Stimulated activated CD8-positive, alpha-beta memory T cell treated with anti-CD3 and anti-CD28 coated beads, Interleukin-12 subunit alpha, Interleukin-12 subunit beta, amount 100 ng/mL, for 1 hour (primary cell): ENCODE measurements at places on chromosomes 7 and 10.

DNA sequence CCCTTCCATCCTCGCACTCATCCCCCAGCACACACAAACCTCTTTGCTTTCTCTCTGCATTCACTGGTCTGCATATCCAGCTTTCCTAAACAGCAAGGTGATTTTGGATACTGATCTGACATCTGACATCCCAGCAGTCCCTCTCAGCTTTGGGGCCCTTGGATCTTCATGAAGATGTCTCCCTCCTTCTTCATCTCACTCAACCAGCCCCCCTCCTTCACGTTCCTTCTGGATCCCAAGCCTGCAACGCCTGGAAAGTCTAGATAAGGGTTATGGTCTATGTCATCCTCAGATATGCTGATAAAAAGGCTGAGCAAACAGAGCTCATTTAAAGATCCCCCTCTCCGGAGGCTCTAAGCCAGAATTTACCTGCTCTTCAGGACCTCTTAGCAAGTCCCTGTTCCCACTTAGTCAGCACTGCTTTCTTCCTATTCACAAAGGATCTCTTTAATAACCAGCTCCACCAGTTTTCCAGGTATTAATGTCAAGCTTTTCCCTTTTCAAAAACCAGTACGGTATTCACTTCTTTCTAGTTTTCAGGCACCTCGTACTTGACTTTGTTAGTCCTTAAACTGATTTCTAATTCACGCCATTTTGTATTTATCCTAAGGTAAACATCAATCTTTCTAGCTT lies 38.9 kb downstream of the CREB3L2 start:
- no peak for DNase-seq

DNA sequence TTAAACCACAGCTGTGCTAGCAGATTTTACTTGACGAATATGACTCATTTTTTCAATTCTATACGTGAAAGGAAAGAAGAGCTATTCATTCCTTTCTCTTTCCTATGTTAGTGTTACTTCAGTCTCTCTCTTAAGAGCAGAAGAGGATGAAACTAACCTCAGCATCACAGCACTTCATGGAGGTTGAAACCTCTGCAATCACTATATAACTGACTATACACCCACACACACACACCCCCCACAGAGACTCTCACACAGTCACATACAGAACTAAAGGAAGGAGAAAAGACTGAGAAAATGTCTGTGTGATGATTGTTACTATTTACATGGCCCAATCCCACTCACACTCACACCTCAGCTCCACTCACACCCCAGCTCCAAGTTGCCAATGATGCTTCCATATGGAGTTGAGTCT lies 104.2 kb downstream of the KIF20B start:
- DNase-seq, result no peak

GRCh38 chr10:49759787-49760551 lies 2.2 kb downstream of the OGDHL start:
- no peak for DNase-seq

DNA sequence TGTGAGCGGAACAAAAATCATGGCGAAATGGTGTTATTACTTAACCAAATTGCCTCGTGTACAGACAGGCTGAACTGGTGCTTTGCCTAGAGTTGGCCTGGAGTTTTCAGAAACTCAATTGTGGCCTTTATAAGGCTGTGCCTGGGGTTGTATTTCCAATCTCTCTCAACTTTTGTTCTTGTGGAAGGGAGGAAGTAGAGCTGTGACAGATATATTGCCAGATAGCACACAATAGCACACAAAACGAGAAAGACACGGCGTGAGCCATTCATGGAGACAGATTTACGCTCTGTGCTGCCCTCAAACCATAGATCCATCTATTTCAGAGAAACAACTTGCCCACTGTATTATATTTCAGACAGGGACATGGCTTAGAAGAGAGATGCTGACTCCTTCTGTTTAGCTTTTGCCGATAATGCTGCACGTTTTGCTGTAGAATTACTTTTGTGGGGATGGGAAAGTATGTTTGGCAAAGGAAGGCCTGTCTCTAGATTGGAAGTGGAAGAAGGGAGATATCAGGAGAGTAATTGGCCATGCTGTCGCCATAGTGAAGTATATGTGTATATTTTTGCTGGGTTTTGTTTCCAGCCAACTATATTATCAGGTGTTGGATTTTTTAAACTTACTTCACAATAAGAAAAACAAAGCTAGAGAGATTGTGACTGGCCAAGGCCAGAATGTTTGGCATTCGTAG lies 80.4 kb downstream of the AUTS2 start:
- no peak for DNase-seq

DNA sequence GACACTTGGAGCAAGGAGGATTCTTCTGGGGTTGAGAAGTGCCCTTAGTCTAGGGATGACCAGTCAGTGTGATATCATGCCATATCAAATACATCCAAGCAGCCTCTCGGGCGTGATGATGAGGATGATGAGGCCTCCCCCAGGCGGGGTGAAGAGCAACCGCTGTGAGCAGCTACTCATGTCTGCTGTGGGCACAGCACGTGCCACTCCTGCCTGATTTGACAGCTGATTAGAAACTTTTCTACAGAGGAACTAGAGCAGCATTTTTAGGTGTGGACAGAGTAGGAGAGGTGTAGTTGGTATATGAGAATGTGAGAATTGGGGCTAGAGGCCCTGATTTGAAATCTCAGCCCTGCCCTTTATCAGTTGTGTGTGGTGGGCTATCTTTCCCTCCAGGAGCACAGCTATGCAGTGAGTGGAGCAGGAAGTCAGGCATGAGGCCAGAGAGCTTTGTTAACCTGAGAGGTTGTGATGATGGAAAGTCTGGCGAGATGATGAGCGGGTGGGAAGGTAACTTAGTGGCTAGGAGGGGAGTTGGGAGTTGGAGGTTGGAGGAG lies 49.6 kb upstream of the COBL start:
- no peak for DNase-seq

GRCh38 chr7:131471250-131472004 lies 85.0 kb downstream of the PODXL start:
- DNase-seq, result no peak

GRCh38 chr7:98051118-98051744 lies 55.4 kb upstream of the LMTK2 start:
- DNase-seq, result peak; percentile 8

GRCh38 chr7:46290374-46291049 lies 369.4 kb upstream of the IGFBP3 start:
- DNase-seq, result no peak

- DNase-seq, result no peak
Measured at GRCh38 chr10:100709146-100710082, 36.0 kb upstream of the PAX2 start.

- DNase-seq, result no peak
Measured at GRCh38 chr7:67447297-67447696, 450.7 kb downstream of the TYW1 start.

DNA sequence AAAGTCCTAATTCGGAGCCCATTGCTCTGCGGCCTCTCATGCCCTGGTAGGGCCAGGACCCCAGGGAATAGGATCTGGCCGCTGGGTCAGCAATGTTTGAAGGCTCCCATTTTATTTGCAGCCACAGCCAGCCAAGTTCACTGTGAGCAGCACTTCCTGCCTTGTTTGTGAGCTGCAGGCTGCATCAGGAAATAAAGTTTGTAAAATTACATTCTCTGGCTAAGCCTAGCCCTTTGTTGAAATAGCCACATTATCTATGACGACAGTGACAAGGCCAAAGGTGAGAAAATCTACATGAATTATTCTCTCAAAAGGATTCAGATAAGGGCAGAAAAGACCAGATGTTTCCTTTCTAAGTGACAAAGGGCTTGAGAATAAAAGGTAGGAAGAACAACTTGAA lies 23.7 kb upstream of the ITGB1 start:
- DNase-seq, result no peak

- no peak for DNase-seq
Measured at GRCh38 chr10:89466599-89467035, 52.2 kb downstream of the IFIT5 start.

GRCh38 chr10:69102440-69102839 lies 14.5 kb downstream of the SRGN start:
- DNase-seq, result no peak

- DNase-seq, result no peak
Measured at GRCh38 chr7:148630078-148630477, 39.5 kb downstream of the C7orf33 start.

DNA sequence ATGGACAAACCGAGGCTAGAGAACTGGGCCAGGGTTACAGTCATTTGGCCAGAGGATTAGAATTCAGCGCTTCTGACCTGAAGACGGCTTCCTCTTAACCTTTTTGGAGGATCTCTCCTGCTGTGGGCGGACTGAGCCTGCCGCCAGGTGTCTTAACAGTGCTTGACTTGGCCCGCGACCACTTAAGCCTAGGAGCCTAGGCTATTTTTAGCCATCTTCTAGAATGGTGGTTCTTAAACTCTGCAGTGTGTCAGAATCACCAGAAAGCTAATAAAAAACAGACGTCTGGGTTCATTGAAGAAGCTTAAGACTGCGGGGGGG lies 722 bp downstream of the MDH2 start:
- no peak for DNase-seq

- no peak for DNase-seq
Measured at GRCh38 chr7:102874166-102874829, 38.5 kb upstream of the LRRC17 start.

DNA sequence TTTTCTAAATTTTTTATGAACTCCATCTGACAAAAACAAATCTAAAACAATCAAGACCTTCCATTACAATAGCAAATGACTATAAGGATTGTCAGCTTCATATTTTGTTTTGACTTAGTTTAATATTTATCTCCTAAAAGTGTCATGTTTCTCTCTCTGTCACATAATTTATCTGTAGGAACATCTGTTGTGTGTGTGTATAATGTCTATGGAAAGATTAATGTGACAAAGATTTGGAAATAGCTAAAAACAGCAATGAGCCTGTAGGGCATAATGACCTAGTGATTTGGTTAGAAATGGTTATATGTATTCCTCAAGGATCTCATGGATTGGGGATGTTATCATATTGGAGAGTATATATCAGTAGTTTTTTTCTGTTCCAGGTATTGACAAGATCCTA lies 69.6 kb upstream of the MDFIC start:
- no peak for DNase-seq

- no peak for DNase-seq
Measured at GRCh38 chr10:101218351-101219138, 10.7 kb downstream of the LBX1 start.

- DNase-seq, result no peak
Measured at GRCh38 chr10:18400201-18400905, 251.0 kb downstream of the NSUN6 start.

GRCh38 chr7:19772306-19772705 lies 1.1 kb downstream of the TMEM196 start:
- no peak for DNase-seq

- peak; percentile 24 for DNase-seq
Measured at GRCh38 chr7:19713676-19714075, 4.8 kb upstream of the POLR1F start.

DNA sequence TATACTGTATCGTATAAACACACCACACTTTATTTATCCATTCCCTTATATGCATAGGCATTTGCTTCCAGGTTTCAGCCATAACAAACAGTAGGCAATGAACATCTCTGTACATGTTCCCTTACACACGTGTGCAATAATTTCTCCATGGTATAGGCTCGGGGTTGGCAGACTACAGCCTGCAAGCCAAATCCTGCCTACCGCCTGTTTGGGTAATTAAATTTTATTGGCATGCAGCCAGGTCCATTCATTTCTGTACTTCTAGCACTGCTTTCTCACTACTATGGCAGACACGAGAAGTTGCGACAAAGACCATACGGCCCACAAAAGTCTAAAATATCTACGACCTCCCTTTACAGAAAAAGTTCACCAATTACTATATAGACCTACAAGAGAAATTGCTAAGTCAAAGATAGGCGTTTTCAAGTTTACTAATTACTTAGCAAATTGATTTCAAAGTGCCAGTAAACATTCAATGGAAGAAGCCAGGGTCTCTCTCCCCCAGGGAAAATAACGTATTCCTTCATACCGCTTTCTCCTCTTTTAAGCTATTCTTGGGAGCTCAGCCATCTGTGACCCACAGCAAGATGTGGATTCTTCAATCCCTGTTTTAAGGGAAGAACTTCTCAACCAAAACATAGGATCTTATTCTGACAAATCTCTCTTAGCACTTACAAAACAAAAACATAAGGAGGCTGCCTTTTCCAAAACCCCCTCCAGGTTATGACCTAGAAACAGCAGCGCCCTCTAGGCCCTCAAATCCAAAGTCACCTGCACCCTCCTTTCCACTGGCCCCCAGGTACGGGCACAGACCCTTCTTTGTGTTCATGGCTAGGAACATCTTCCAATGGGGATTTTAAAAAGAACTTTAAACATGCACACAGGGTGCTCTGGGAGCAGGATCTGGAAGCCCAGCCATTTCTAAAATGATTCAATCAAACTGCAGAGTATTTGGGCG lies 100.5 kb downstream of the FGFR2 start:
- DNase-seq, result no peak

GRCh38 chr7:115682507-115682906 lies 348.1 kb downstream of the TFEC start:
- no peak for DNase-seq

- no peak for DNase-seq
Measured at GRCh38 chr10:127524908-127525665, 24.0 kb upstream of the NPS start.

- DNase-seq, result no peak
Measured at GRCh38 chr7:101857358-101857811, 40.0 kb downstream of the CUX1 start.

- peak; percentile 67 for DNase-seq
Measured at GRCh38 chr7:2451171-2452073, 24.8 kb downstream of the GRIFIN start.

GRCh38 chr7:140924019-140924820 lies 509 bp downstream of the BRAF start:
- DNase-seq, result peak; percentile 49

DNA sequence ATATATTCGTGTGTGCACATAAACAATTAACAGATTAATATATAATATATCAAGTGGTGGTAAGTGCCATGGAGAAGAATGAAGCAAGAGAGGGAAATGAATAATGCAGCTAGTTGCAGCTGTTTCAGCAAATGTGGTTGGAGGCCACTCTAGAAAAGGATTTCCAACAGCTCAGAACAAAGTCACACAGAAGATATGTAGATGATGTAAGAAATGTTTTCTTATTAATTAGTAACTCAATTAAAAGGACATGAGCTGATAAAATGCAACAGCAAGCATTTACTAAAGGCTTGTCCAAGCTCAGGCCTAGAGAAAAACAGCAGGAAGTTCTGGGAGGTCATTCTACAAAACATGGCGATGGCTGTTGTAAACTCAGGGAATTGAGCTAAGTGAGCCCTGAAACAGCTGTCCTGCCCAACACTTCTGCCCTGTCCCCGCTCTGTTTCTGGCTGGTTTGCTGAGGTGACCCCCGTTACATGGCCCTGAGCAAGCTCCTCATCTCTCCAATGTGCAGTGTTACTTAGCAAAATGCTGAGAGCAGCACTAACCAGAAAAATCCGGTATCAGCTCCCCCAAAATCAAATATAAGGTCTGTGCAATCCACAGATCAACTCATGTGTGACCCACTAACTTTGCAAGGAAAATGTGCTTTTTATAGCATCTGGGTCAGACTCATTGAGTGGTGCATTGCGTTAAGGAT lies 23.4 kb upstream of the C10orf67 start:
- DNase-seq, result no peak

- DNase-seq, result no peak
Measured at GRCh38 chr7:34042406-34042805, 137.1 kb downstream of the BMPER start.
